ENCODE measurements at places on chromosomes 13 and 19.

DNA sequence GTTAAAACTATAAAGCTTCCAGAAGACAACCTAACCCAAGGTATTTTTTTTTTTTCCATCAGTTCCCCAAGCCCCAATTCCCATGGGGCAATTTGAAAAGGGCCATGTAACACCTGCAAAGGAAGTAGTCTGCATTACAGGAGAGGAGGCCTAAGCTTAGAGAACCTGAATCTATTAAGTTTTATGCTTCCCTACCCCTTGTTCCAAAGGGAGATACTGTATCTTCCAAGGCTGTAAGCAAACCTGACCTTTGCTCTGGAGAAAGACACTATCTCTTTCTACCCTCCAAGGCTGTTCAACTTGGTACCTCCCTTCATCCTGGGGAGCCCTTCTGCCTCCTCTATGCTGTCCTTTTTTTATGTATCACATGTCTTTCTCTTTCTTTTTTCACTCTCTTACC lies 15.0 kb downstream of the KATNAL1 start:
- no peak for DNase-seq

DNA sequence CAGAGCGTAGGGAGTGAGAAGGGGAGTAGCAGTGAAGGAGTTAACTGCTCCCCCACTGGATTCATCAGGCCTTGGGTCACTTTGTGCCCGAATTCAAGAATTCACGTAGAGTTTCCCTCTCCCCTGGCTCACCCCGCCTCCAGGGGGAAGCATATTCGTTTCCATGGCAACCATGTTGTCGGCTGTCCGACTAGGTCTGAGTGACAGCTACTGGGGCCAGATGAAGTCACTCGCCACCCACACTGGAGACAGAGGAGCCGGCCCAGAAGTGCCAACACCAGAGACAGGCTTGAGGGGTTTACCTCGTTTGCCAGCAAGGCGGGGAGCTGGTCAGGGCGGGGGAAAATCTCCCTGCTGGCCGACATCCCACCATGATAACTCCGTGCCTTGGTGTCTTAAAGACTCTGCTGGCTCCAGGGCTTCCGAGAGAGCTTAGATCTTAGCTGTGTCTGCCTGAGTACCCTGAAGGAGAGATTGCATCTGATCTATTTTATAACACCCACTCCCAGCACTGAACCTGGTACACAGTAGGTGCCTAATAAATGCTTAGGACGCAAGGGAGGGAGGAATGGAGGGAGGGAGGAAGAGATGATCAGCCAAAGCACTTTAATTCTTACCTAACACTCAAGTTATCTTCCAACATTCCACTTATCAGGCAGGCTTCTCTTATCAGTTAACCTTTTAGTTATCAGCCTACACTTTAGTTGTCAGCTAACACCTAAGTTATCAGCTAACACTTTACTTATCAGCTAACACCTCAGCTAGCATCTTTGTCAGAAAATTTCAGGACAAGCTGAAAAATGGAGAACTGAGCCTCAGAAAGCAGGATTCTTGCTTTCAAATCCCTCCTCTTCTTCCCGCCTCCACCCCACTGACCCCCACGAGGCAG lies 57.2 kb upstream of the ZNRF4 start:
- DNase-seq: no peak

- peak; percentile 73 for DNase-seq
Measured at GRCh38 chr19:41548954-41549688, 26.8 kb upstream of the CEACAM21 start.

DNA sequence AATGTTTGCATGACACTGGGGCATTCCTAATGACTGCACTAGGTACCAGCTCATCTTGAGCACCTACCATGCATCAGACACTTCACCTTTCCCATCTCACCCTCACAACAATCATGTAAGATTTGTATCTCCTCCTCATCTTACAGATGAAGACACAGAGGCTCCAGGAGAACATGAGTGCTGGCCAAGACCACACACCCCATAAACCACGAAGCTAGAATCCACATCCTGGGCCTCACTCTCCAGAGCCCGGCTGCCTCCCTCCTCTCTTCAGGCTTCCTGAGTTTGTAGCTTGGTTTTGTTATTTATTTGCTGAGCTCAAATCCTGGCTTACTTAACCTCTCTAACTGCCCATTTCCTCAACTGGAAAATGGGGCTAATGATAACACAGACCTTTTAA lies 25.9 kb downstream of the FAM216B start:
- DNase-seq: no peak

- DNase-seq: peak; percentile 59
Measured at GRCh38 chr19:37817180-37817981, 38.0 kb upstream of the ZNF573 start.

DNA sequence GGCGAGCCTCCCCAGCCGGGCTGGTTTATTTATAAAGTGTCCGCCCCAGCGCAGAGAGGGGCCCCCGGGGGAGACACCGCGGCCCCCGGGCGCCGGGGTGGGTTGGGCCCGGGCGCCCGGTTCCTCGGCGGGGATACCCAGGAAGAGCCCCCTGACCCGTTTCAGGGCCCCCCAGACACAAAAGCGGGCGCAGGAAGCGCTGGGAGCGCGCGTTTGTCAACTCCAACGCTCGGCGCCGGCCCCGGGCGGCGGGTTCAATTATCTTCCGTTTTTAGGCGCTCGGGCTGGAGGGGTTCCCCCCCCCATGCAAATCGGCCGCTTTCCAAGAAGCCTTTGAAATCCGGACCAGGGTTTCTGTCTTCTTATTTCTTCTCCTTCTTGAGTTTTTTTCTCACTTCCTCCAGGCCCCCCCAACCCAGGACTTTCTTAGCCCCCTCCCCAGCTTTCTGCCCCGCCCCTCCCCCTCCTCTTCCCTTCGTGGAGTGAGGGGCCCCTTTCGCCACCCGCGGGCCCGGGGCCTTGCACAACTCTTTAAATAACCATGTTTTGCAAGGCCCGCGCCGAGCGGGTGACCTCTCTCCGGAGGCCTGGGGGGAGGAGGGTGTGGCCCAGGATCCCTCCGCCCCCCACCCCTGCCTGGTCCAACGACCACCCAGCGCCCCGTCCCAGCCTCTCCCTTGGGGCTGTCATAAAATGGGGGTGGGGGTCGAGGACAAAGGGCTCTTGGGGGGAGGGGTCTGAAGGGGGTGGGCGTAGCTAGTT lies 935 bp downstream of the ARID3A start:
- no peak for DNase-seq

DNA sequence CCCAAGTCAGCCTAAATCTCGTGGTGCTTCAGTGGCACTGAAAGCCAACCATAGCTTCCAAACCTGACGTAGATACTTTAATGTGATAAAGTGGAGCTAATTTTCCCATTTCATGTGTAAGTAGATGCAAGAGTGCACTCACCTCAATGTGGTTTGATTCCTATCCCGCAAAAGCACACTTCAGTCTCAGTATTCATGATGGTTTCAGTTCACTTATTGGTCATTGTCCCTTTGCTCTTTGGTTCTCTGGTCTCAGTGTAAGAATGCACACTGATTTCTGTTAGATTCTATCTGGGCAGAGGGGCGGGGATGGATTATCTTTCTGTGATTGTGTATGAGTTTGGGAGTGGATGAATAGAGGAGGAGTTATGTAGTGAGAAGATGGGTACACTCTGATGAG lies 340.6 kb downstream of the KCNRG start:
- no peak for DNase-seq

GRCh38 chr13:47459512-47459911 lies 541.6 kb downstream of the SUCLA2 start:
- no peak for DNase-seq

GRCh38 chr13:95113601-95114000 lies 187.7 kb downstream of the ABCC4 start:
- DNase-seq: no peak
